ENCODE measurements at places on chromosomes 2 and 18.

GRCh38 chr2:85924522-85924921 lies 35.7 kb upstream of the ST3GAL5 start:
- DNase-seq, result no peak

GRCh38 chr2:11774600-11774999 lies 28.2 kb downstream of the LPIN1 start:
- no peak for DNase-seq

- no peak for DNase-seq
These were observed 142.7 kb downstream of the VAPA start for GRCh38 chr18:10056506-10056905.

DNA sequence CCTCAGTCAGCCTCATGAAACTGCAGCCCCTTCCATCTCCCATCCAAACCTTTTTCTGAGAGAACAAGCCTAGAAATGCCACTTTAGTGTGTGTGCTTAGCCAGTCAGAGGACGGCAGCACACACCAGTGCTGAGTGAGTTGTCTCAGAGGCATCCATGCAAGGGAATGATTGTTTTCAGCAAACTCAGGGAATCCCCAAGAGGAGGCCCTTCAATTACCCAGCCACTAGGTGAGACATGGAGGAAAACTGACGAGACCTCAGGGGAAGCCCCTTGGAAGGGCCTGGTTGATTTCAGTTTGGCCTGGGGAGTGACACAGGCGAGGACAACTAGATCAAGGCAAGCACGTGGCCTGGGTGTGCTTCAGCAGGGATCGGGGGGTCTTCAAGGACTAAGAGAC lies 49.7 kb downstream of the APOB start:
- DNase-seq, result peak; percentile 16

GRCh38 chr2:210299866-210300373 lies 15.1 kb downstream of the MYL1 start:
- DNase-seq, result no peak

DNA sequence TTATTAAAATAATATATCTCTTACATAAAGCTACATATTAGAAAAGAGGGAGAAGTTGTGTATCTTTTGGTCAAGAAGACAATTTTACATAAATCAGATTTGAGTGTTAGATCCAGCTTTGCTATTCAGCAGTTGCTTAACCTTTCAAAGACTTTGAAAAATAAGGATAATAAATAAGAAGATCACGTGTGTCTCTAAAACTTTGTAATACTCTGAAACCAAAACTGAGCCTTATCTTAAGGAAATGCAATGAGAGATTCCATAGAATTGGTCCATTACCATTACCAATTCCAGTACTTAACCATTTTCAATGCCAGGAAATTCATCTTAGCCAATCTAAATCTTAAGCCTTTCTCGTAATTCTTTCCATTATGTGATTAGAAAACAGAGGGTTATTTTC lies 89.2 kb upstream of the COL5A2 start:
- DNase-seq, result no peak

DNA sequence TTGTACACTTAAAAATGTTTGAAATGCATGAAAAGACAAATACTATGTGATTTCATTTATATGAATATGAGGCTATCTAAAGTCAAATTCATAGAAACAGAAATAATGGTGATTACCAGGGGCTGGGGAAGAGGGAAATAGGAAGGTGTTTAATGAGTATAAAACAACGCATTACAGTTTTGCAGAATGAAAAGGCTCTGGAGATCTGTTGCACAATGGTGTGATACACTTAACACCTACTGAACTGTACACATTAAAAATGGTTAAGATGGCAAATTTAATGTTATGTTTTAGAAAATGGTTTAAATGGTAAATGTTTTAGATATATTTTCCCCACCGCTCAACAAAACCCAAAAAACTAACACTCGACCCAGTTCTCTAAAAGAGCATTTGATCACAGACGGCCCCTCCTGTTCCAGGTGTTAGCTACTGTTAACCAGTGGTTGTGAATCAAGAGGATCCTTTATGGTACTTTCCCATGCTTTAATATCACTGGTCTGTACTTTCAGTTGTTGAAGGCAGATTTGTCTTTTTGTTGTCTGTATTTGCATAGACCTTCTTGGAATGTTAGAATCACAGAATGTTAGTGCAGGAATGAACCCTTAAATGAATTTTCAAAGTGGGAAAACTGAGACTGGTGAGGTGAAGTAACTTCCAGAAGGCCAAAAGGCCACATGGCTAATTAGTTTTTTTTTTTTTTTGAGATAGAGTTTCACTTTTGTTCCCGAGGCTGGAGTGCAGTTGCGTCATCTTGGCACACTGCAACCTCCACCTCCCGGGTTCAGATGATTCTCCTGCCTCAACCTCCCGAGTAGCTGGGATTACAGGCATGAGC lies 10.2 kb downstream of the RAB10 start:
- DNase-seq, result peak; percentile 43

DNA sequence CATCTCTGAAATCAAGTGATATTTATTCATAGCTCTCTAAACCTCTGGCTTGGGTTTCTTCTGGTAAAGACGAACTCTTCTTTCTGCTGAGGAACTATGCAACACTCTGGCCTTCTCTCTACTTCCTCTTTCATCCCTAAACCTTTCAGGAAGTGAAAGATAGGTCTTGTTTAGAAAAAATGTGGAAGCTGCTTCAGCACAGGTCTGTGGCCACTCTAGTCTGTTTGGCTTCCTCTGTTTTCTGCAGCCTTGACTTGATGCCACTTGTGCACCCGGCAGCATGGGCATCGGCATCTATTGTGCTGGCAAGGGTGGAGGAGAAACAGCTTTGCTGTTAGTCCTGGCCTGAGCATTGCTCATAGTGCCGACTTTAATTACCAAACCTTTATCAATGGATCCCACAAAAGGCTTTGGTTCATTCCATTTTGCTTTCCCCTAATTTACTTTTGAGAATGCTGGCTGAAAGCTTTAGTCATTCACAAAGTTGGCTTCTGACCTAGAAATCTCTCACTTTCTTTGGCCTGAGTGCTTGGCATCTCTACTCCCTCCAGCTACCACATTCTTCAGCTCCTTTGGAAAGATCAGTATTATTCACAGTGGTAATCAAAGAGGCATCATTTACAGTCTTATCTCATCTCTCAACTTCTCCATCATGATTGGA lies 32.0 kb upstream of the GPR39 start:
- DNase-seq, result no peak

- DNase-seq, result no peak
These were observed 36.2 kb downstream of the DIPK1C start for GRCh38 chr18:74420926-74421325.

- DNase-seq, result no peak
These were observed 4.4 kb downstream of the MAP4K3 start for GRCh38 chr2:39432701-39433100.

DNA sequence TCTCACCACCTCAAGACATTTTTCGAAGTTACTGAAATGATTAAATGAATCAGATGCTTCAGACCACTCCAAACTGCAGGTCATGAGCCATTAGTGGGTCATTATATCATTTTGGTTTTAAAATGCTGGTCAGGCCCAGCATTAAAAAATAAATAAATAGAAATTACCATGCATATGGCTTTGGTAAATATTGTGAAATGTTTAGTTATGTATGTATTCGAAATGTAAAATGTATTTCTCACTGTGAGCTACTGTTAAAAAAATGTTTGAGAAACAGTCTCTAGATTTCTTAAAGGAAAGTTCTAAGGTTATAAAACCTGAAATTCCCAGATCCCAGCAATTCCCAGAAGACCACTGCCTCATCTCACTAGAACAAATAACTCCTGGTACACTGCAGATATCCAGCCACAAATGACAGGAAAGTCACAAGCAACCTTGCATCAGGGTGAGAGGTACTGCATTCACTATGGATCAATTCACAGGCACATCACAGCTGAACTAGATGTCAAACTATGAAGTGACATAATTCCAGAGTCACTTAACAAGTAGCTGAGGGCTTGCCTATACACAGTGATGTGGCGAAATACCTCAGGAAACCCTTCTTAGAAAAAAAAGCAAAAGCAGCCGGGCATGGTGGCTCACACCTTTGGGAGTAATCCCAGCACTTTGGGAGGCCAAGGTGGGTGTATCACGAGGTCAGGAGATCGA lies 46.6 kb downstream of the FAM228A start:
- DNase-seq, result no peak

- DNase-seq, result no peak
These were observed 93.2 kb upstream of the CCDC150 start for GRCh38 chr2:196546151-196546919.

DNA sequence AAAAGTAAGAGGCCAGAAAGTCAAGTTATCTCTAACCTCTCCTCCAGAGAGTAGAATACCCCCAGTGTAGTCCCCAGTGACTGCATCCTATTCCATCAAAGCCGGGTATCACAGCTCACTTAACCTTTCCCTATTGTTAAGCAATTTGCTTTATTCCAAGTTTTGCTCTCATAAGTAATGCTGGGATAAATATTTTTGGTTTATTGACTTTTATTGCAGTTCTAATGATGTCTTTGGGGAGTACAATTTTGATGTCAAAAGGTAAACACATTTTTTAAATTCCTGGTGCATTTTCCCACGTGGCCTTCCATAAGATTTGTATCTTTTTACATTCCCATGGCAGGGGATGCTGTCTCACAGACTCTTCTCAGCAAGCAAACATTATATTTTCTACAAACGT lies 43.3 kb downstream of the CMPK2 start:
- no peak for DNase-seq

- DNase-seq, result peak; percentile 39
These were observed 49.9 kb upstream of the EML6 start for GRCh38 chr2:54673501-54673998.

DNA sequence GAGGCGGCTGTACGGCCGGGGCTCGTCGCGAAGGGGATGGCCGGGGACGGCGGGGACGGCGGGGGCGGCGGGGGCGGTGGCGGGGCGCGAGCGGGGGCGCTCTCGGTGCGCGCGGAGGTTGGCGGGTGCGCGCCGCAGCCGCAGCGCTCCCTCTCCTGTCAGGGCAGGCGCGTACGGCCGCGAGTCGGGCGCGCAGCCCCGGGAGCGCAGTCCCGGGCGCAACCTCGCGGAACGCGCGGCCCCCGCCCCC lies 296 bp upstream of the GRHL1 start:
- DNase-seq, result no peak

DNA sequence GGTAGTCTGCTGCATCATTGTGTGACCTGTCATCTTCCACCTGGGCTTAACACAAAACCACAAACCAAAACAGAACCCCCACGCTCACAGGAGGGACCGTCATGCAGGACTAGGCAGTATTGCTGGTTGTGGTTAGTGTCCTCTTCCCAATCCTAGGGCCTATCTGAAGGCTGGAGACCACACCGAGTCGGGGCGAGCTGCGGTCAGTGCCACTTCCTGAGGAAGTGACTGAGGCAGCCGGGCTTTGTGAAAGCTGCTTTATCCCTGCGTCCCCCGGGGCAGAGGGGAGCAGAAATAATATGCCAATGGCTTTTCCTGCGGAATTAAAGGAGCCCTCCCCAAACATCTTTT lies 22.9 kb downstream of the ZNF532 start:
- peak; percentile 38 for DNase-seq

DNA sequence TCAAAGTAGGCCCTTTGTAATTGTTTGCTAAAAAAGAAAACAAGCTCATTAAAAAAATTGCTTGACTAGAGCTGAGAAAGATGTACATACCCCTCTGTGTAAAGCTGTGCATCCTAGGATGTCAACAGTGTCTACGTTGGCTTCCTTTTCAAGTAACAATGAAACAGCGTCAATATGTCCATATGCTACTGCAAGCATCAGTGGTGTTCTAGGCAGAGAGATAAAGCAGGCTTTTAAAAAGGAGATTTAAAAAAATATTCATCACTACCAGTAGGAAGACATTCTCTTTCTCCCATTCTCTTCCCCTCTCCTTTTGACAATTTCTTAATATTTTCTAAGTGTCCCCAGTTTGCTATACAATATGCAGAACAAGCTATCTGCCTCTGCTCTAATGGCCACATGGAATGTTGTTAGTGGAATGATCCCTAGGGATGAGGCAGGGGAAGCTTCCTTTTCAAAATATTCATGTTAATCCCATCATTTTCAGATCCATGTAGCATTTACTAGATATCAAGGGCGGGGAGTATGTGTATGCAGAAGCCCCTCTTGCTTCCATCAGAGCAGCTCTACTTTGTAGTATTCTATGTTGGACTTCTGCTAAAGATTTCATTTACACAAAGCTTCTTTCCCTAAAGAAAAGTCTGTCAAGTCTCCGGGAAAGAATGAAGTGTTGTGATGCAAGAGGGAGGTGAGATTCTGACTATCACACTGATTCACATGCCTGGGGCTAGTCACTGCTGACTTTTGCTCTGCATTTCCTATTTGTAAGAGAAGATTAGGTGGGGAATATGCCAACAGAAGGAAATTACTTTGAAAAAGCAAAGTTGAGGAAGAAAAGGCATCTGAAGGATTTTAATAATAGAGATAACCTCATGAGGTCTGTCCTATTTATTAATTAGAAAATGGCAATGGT lies 81.5 kb upstream of the PGAP1 start:
- DNase-seq, result no peak

DNA sequence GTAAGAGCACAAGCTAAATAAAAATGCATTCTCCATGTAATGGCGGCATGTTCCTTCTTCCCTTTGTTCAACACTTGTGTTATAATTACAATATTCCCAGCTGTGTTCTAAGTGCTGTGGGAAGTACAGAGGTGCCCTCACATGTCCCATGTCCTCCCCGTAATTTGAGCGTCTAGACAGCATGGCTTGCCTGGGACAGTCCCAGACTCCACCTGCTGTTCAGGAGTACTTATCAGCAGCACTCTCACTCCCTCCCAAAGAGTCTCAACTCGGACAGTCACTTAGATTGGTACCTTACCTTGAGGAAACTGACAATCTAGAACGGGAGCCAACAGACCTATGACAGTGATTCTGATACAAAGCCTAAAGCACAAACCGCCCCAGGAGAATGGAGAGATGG lies 370.5 kb downstream of the EIPR1 start:
- DNase-seq, result no peak

- no peak for DNase-seq
These were observed 42.8 kb upstream of the BAZ2B start for GRCh38 chr2:159658881-159659873.

DNA sequence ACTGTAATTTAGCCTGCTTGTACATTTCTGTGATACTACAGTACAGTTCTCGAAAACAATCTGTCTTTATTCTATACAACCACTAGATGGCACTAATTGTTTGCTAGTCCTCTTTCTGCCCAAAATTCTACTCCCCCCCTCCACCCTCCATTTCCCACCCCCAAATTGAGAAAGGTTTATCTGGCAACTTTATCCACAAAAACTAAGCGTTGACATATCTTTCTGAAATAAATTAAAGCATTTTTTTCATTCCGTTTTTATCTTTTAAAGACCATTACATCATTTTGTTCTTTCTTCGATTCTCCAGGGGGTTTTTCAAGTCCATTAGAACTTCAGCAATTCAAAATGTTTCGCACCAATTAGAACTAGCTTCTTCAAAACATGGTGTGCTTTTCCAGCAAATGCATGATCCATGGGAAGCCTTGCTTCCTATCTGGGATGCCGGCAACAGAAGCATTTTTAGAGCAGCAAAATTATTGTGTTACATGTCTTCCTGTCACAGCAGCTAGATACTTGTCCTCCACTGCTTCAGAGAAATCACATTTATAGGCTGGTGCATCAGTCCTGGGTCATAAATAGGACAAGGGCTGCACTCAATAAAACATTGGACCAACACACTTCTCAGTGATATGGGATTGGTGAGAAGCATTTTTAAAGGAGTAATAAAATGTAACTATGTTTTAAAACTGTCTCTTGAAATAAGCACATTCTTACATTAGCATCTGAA lies 241.3 kb downstream of the PAX3 start:
- peak; percentile 50 for DNase-seq

All from GM20000 (cell line).